ENCODE measurements at places on chromosomes 1 and 21.

GRCh38 chr1:209622841-209623829 lies 29.1 kb downstream of the LAMB3 start:
- no peak for DNase-seq

DNA sequence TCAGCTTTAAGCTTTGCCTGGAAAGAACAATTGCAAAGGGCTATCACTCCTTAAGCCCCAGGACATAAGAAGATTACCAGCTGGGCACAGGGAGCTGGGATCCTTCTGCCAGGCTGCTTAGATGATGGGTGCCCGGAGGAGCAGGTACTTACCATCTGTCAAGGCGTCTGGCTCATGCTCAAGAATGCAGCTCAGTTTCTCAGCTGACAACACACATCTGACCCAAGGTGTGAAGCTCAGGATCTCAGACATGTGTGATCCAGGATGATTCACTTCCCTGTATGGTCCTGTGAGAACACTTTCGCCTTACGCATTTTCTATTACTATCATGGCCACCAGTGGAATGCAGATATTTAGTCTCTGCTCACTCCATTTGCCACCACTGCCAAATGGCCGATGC lies 14.7 kb upstream of the DISC1 start:
- DNase-seq = no peak

DNA sequence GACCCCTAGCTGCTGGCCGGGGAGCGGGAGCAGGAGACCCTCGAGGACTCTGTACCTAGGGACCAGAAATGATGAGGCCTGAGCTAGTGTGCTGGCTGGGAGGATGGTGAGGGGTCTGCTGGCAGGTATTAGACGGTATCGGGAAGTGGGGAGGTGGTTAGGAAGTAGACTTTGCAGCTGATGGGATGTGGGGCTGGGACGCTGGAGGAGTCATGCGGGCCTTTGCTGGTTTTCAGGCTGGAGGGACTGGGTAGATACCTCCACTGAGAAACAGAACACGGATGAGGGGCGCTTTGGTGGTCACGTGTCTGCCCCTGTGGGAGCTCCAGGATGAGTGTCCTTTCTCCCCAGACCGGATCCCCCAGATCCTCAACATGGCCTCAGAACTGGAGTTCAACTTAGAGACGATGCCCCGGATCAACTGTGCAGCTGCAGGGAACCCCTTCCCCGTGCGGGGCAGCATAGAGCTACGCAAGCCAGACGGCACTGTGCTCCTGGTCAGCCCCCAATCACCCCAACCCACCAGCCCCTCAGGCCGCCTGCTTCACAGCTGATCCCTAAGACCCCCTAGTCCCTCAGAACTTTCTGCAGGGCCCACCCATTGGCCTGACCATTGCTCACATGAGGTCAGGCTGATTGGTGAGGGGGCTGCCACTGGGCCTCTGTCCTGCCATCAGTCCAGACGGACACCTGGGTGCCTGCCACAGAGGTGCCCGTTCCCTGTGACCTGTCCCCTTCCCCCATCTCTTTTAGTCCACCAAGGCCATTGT lies 8.0 kb downstream of the TIE1 start:
- no peak for DNase-seq

DNA sequence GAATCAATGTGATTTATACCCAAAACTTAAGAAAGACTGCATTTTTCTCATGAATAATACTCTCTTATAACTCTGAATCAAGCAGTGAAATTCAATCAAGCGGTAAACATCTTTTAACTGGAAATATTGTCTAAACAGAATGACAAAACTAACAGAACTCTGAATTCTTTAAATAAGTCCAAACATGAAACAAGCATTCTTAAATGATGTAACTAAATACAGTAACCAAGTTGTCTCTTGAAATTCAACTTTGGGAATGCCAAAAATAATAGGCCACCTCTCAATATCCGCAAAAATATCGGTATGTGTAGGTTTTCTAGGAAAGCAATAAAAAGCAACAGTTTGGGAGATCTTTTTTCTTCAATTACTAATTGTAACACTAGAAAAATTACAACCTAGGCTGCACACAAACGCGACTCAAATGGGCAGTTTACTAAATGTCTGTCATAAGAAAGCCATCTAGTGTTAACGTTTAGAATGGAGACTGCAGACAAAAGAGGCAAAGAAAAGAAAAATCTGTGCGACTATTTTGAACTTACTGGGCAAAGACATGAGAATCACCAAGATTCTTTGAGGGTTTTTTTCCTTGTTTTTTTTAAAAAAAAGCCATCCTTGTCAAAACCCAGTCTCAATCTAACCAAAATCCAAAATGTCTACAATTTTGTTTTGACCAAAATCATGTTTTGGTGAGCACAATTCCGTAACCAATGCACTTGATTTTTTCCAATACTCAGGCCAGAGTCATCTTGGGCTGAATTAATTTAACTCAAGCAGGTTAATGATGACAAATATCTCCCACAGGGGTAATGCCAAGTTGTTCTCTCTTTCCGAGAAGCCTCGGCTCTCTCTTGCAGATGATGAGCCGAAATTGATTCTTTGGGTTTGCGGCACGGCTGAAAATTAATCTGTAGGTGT lies 1.3 kb downstream of the SIPA1L2 start:
- DNase-seq = no peak

GRCh38 chr1:8517661-8518489 lies 200.0 kb downstream of the SLC45A1 start:
- DNase-seq = no peak

- peak; percentile 84 for DNase-seq
Measured at GRCh38 chr1:12143631-12144155, 23.1 kb upstream of the TNFRSF1B start.

DNA sequence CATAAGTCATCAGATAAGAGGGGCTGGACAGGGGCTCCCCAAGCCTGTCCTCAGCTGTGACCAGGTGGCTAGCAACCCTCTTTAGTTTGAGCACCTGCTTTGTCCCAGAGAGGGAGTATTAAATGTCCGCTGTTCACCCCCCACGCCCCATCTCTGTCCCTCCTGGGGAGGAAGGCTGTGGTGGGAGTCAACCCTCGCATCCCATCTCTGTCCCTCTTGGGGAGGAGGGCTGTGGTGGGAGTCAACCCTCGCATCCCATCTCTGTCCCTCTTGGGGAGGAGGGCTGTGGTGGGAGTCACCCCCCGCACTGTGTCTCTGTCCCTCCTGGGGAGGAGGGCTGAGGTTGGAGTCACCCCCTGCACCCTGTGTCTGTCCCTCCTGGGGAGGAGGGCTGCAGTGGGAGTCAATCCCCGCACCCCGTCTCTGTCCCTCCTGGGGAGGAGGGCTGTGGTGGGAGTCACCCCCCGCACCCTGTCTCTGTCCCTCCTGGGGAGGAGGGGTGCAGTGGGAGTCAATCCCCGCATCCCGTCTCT lies 72.6 kb upstream of the ABCG1 start:
- no peak for DNase-seq

- DNase-seq = peak; percentile 12
Measured at GRCh38 chr1:174743654-174744561, 255.8 kb upstream of the CACYBP start.

GRCh38 chr1:220878191-220879075 lies 810 bp upstream of the HLX start:
- DNase-seq = no peak

DNA sequence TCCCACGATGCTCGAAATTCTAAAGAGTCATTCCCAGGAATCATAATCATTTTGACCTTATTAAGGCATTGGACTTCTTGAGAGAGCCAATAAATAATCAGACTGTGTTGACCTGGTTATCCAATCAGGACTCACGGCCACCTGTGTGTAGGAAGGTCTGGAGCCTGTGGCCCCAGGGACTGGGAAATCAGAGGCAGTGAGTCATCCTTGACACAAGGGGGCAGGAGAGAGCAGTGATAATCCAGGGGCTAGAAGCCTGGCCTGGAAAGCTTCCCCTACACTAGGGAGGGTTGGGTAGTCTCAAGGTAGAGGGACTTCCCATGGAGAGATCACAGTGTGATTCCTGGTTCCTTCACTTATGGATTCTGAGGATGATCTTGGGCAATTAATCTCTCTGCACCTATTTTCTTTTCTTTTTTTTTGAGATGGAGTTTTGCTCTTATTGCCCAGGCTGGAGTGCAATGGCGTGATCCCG lies 4.7 kb downstream of the MR1 start:
- DNase-seq = peak; percentile 33

DNA sequence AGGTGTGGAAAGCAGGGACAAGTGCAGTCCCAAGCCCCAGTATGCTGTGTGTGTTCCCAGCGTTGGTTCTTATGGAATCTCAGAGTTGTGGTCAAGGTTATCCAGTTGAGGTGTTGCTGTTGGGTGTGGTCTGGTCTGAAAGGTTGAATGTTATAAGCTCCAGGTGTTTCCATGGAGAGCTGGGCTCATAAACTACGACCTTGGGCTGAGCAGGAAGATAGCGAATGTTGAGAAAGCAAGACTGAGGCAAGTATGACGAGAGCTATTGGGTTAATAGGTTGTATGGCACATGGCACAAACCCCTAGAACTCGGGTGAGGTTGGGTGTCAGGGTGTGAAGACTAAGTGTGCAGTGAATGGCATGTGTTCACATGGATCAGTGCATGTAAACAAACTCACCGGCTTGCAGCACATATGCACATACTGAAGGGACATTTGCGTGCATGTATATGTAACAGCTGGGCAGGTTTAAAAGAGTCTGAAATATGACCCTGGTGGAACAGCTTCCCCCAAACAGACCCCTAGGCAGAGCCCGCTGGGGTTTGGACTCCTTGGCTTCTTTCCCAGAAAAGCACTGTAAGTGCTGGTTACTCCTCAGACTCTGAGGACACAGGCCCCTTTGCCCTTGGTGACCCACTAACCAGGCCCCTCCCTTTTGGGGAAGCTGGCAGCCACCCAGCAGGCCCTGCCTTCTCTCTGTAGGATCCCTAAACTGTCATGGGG lies 117.5 kb downstream of the NAV1 start:
- DNase-seq = no peak

DNA sequence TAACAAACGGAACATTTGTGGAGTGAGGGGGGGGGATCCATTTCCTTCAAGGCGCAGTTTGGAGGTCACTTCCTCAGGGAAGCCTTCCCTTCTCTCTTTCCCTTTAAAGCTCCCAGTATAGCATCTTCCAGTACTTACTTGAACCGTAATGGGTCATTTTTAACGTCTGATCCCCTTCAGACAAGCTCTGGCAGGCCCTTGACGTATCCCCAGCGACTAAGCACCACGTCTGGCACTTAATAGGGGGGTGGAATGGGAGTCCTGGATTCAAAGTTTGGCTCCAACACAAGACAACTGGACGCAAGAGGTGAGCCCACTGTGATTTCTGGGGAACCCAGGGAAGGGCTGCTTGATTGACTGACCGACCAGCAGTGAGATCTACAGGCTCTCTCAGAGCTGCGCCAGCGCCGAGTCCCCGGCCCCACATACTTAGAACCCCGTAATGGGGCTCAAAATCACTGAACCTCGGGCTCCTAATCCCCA lies 441 bp downstream of the YARS1 start:
- no peak for DNase-seq

GRCh38 chr1:167777269-167777650 lies 55.5 kb downstream of the MPZL1 start:
- DNase-seq = no peak

DNA sequence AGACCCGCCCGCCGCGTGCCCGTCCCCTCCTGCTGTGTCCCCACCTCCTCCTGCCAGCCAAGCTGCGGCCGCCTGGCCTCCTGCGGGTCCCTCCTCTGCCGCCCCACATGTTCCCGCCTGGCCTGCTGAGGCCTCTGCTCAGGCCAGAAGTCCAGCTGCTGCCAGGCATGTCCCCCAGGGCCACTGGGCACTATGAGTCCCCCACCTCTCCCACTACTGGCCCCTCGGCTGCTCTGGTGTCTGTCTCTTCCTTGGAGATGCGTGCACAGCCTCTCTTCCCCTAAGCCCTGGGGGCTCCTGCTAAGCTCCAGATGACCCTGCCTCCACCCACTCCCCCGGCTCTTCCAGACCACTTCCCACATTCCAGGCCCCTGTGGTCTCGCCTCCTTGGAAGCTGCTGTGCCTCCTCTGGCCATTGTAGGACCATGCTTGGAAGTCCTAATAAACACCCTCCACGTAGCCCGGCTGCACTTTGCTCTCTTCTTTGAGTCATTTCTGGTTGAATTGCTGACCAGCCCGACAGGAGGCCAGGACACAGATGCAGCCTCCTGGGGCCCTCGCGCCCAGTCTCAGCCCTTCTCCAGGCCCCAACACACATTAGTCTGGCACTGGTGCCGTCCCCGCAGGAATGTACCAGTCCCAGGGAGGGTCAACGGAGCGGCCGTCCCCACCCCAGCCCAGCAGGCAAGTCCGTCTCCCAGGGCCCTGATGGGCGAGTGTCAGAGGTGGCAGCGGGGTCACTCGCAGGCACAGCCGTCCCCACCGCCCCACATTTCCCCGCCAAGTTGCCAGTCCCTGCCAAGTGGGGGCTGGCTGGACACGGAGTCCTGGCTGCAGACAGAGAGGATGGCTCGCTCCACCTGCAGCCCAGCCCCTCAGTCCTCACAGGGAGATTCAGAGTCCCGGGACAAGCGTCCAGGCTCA lies 1.1 kb downstream of the KRTAP10-12 start:
- DNase-seq = no peak

DNA sequence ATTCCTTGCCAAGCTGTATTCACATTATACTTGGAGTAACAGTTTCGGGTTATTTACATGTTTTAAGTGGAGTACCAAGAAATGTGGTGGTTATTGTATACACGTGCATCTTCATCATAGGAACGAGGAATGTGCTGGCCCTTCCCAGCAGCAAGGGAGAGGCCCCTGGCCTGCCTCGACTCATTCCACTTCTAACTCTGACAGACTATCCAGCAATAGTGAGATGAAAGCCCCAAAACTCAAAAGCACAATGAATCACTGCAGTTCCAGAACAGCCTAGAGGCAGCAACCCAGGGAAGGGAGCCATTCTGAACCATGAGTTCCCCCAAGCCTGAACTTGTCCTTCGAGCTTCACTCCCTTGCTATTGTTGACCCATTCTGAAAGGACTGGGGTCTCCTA lies 23.1 kb downstream of the FAM89A start:
- DNase-seq = no peak

GRCh38 chr1:18470671-18471355 lies 9.9 kb upstream of the KLHDC7A start:
- DNase-seq = no peak

- peak; percentile 12 for DNase-seq
Measured at GRCh38 chr1:225987491-225988316, 11.4 kb downstream of the SDE2 start.

- DNase-seq = no peak
Measured at GRCh38 chr1:234881893-234882771, 246.5 kb downstream of the TOMM20 start.

DNA sequence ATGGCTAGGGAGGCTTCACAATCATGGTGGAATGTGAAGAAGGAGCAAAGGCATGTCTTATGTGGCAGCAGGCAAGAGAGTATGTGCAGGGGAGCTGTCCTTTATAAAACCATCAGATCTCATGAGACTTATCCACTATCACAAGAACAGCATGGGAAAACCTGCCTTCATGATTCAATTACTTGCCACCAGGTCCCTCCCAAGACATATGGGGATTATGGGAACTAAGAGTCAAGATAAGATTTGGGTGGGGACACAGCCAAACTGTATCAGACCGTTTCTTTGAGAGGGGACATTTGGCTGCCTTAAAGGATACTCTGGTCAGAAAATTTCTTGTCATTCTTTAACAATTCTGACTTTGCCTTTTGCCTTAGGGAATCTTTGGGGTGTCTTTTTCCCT lies 3.2 kb upstream of the XPR1 start:
- DNase-seq = no peak

- DNase-seq = no peak
Measured at GRCh38 chr21:43884861-43885417, 19.9 kb downstream of the AGPAT3 start.
